ENCODE measurements at places on chromosomes 4 and X.
A peak's percentile ranks its signal among the peaks of the same experiment; 100 is the strongest.

DNA sequence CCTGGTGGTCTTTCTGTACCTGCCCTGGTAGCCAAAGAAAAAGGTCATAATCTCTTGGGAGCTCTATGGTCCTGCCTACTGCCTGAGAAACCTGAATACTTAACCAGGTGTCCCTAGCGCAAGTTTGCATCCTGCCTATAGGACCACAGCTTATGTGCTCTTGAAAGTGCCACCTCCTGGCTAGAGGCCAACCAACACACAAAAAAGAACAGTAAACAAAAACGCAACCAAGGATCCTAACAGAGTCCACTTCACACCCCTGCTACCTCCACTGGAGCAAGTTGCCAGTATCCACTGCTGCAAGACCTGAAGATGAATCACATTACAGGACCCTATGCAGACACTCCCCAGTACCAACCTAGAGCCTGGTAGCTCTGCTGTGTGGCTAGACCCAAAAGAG is 103.2 kb upstream of the PABPC5 start:
- DNase-seq = no peak

DNA sequence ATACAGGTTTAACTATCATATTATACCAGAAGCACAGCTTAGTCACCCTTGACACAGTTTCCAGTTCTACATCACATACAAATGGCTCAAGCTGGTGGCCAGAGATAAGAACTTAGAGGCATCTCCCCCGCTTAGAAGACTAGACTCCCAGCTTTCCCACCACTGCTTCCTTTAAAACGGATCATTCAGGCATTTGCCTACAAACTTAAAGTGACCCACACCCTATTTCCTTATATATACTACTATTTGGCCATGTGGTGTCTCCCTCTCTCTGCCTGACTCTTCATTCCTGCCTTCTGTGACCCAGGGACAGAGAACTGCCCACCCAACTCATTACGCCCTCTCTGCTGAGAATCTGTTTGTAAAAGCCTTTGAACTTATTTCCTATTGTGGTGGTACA is 781.2 kb upstream of the DIAPH2 start:
- no peak for DNase-seq

DNA sequence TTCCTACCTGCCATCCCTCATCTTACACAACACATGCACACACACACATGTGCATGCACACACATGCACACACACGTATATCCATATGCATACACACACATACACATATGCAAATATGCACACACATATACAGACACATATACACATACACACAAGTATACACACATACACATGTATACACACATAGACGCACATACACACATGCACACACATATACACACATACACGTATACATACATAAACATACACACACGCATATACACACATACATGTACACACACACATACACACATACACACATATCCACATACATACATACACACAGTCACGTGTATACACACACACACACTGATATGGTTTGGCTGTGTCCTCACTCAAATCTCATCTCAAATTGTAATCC is 37.0 kb upstream of the AFAP1 start:
- no peak for DNase-seq

DNA sequence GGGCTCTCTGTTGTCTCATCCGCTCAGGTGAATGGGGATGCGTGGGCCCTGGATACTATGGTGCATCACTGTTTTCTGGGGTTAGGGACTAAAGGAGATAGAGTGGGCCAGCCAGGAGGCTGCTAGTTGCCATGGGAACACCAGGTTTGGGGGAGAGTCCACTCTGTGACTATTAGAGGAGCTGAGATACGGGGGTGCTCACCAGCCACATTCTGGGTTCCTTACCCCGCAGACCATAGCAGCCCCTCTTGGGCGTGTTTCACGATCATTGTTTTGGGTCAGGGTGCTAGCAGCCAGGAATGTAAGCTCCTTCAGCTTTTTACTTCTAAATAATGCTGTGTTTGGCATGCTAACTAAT is 4.6 kb downstream of the EFNB1 start:
- no peak for DNase-seq

DNA sequence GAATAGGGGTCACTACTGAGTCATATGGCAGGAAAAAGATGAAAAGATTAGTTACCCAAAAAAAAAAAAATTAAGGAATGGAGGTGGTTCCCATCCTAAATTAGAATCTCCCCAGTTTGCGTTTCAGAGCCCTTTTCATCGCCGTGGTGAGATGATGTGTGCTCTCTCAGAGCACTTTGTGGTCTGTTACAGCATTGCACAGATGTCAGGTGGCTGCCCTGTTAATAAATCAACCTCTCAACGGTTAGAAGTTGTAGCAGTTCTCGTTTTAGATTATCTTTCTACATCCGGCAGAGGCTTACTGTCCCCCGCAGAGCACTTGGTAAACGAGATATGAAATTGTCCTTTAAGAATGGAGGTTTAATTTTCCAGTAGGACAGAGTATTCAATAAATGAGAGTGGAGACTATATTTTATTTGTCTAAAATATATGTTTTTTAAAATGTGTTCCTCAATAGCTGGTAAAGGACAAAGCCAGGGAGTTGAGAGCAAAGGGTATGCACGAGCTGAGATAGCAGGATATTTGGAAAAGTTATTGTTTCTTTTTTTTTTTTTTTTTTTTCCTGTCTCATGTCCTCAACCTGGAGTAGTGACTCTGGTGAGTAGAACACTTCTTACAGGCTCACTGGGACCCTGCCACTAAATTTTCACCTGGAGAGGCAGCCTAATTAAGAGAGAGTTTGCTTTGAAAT is 26.9 kb downstream of the AFF1 start:
- DNase-seq = no peak

DNA sequence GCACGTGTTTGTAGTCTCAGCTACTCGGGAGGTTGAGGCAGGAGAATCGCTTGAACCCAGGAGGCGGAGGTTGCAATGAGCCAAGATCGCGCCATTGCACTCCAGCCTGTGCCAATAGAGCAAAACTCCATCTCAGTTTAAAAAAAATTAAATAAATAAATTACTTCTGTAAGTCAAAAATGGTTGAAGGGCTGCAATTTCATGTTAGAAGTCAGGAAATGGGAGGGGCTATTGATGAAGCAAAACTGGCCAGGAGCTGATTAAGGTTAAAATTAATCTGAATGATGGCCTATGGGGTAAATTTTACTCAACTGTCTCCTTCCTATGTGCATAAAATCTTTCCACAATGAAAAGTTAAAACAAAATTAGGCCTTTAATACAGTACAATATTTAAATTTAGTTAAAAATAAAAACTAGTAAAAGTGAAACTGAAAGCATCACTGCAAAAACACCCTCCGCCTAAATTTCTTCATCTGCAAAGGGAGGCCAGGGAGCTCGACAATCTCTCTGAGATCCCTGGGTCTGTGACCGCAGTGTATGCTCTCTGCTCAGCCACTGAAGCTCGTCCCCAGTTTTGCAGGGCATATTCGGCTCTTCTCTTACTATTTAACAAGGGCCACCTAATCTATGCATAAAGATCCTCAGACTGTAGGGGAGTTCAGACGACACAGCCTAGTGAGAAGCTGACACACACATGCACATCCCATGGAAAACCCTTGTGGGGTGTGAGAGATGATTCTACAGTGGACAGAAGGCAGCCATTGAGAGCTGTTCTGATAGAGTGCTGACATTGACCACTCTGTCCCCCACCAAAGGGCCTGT is 57.2 kb downstream of the IRF2 start:
- no peak for DNase-seq

GRCh38 chrX:82742351-82742750 is 765.7 kb upstream of the POU3F4 start:
- DNase-seq = no peak

GRCh38 chr4:15805583-15806517 is 27.7 kb downstream of the CD38 start:
- DNase-seq = peak; percentile 21

DNA sequence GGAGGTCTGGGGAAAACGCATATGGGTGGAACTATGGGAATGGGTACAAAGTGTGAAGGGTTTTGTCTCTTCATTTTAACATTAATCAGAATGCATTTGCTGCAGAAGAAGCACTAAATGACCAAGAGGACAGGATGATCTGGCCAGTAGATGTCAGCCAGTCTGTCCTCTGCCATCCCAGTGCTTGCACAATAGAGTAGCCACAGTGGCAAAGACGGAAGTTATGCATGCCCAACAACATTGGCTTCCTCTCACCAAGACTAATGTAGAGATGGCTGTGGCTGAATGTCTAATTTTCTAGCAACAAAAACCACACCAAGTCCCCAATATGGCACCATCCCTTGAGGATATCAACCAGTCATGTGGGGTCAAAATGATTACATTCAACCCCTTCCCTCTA is 45.0 kb upstream of the ARHGEF6 start:
- DNase-seq = no peak

GRCh38 chr4:127775843-127776242 is 6.3 kb upstream of the HSPA4L start:
- no peak for DNase-seq

DNA sequence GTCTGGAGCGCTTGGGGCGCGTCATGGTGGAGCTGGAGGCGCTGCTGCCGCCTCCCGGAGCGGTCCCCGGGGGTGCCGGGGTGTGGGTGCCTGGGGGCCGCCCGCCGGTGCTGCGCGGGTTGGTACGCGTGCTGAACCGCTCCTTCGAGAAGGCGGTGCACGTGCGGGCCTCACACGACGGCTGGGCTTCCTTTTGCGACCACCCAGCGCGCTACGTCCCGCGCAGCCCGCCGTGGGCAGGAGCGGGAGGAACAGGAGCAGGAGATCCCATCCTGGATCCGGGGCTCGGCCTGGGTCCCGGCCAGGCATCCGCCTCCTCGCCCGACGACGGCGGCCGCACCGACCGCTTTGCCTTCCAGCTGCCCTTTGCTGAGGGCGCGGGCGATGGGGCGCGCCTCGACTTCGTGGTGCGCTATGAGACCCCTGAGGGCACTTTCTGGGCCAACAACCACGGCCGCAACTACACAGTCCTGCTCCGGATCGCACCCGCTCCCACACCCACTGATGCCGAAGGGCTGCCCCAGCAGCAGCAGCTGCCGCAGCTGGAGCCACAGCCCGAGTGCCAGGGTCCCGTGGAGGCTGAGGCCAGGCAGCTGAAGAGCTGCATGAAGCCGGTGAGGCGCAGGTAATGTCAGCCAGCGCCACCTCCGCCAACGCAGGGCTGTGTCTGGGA is 792 bp downstream of the PPP1R3F start:
- no peak for DNase-seq

GRCh38 chr4:37726666-37727065 is 40.5 kb upstream of the RELL1 start:
- no peak for DNase-seq

GRCh38 chr4:34280131-34280530 is 1964.2 kb downstream of the ARAP2 start:
- no peak for DNase-seq

DNA sequence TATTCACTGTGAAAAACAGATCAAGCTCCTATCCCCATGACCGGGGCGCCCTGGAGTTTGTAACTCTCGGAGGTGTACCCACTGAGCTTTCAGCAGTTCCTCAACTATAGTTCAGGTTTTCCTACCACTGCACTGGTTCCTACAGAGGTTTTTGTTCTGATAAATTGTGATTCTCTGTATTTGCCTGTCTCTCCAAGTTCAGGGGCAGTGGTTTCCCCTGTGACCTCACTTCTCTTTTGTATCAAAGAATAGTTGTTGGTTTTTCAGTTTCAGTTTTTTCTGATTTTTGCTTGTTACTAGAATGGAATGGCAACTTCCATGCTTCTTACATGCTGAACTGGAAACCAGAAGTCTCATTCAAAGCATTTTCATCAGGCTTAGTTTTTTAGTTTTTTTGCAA is 56.8 kb upstream of the PLS3 start:
- DNase-seq = no peak

GRCh38 chr4:77582156-77582555 is 23.5 kb upstream of the CXCL13 start:
- no peak for DNase-seq

DNA sequence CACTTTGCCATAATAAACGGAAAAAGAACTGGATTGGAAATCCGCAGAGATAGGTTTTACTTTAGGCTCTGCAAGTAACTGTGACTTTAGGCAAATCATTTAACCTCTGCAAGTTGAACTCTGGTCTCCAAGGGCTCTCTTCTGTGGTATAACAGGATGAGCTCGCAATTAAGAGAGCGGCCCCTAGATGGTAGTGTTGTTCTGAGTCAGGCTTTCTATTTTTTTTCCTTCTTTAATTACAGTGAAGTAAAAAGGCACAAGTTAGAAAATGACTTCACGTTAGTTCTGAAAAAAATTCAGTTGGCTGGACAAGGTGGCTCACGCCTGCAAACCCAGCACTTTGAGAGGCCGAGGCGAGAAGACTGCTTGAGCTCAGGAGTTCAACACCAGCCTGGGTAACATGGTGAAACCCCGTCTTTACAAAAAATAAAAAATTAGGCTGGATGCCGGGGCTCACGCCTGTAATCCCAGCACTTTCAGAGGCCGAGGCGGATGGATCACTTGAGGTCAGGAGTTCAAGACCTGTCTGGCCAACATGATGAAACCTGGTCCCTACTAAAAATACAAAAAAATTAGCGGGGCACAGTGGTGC is 18.0 kb downstream of the RPS3A start:
- DNase-seq = peak; percentile 24

GRCh38 chr4:87530868-87531267 is 1.7 kb upstream of the SPARCL1 start:
- no peak for DNase-seq

DNA sequence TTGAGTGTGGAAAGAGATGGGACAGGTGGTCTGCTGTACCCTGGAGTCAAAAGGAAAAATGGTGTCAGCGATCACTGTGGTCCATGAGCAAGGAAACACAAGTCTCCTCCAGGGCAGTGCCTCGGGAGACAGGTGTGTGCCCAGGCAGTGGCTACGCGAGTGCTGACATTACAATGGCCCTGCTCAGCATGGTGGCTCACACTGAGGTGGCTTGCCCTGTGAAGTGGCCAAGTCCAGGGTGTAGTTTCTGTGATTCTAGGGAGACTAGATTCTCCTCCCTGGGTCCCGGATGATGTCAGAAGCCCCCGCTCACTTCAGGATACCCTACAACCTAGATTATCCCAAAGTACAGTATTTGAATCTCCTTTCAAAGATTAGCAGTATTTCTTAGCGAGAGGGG is 44.8 kb upstream of the TMEM150C start:
- no peak for DNase-seq

DNA sequence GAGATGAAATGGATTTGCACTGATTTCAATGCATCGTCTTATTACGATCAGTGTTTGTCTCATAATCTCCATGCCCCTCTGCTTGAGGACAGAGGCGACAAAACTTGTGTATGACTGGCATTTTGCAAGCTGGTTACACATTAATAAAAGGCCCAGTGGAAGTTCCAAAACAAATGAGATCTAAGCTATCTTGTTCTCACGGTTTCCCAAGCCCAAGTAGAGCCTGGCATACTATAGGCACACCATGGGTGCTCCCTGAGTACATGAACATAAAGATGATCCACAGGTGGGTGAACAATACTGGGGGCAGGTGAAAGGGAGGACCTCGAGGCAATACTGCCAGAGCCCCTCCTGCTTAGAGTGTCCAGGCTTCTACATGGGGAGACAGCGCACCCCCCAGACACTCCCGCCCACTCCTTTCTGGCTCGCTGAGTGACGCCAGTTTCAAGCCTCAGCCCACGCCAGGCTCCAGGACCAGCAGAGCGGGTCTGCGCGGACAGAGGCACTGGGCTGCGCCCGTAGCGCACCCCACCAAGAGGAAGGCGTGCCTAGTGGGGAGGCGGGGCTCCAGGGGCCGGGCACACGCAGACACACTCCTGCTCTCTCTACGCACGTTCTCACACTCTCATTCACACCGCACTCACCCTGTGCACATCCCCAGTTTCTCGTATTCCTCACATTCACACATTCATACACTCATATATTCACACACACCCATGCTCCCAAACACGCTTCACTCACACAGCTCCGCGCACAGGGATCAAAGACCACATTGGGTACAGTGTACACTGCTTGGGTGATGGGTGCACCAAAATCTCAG is 8.9 kb upstream of the GSX2 start:
- DNase-seq = no peak

All from AG04450 (cell line).